ENCODE measurements at places on chromosomes 12 and 14. TPM values are rescaled to one million over a fixed set of nuclear protein-coding genes. Genes with fewer than 3 reads are reported as not detected.

Gene ESRRB
- total RNA-seq: 0.10 TPM

Gene BCAT1
- total RNA-seq: 24.8 TPM

Gene KLC1
- total RNA-seq: 160 TPM

Gene ART4
- not detected for total RNA-seq

Gene RAD9B
- total RNA-seq: 2.0 TPM

All from activated CD4-positive, alpha-beta memory T cell treated with anti-CD3 and anti-CD28 coated beads, Interleukin-2, amount 10 ng/mL, durations not matched to agents 7 days and 5 days (primary cell).